ENCODE measurements at places on chromosomes 13 and 19.

GRCh38 chr19:30330266-30330665 is 41.9 kb upstream of the ZNF536 start:
- DNase-seq = no peak

DNA sequence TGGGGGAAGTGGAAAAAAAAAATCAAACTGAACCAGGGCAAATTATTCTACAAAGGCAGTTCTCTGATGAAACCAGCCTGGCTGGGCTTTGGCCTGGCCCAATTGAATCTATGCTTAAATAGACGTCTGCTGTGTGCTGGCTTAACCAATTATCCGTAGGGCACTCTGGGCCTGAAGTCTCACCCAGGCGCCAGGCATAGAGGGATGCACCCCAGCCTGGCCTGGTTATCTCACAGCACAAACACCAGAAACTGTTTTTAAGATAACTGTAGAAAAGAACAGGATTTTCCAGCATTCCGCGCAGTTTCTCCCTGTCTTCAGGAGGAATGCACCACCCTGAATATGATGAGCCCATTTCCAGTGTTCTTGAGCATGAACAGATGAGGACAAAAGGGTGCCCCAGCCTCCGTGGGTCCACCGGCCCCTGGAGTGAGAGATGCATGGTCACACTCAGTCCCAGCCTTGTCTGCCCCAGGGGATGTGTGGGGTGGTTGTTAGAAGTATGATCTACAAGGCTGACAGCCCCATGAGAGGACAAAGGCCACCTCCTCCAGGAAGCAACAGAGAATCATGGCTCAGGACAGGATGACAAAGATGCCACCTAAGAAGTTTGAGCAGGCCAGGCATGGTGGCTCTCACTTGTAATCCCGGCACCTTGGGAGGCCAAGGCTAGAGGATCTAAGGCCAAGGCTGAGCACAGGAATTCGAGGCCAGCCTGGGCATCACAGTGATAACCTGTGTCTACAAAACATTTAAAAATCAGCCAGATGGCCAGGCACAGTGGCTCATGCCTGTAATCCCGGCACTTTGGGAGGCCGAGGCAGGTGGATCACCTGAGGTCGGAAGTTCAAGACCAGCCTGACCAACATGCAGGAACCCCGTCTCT is 50.2 kb downstream of the PEPD start:
- DNase-seq = no peak

GRCh38 chr13:46721054-46721453 is 75.9 kb downstream of the ESD start:
- DNase-seq = peak; percentile 37

- DNase-seq = peak; percentile 71
These were observed 2743.3 kb upstream of the PCDH20 start for GRCh38 chr13:64158908-64159307.

DNA sequence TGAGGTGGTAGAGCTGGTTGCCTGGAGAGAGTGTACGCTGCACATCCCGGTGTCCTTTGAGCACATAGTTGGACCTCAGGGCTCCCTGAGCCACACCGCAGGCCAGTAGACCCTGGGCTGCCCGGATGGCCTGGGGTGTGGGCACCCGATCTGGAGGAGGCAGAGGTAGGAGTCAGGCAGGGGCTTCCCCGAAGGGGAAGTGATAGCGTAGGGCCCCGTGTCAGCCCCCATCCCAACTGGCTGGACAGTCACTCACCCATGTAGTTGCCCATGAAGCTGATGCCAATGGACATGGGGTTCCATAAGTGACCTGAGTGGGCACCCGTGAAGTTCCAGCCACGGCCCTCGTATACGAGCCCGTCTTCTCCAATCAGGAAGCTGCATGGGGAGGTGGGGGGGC is 3.6 kb downstream of the PGLYRP1 start:
- DNase-seq = no peak

GRCh38 chr19:35306473-35307246 is 14.7 kb downstream of the MAG start:
- DNase-seq = no peak

DNA sequence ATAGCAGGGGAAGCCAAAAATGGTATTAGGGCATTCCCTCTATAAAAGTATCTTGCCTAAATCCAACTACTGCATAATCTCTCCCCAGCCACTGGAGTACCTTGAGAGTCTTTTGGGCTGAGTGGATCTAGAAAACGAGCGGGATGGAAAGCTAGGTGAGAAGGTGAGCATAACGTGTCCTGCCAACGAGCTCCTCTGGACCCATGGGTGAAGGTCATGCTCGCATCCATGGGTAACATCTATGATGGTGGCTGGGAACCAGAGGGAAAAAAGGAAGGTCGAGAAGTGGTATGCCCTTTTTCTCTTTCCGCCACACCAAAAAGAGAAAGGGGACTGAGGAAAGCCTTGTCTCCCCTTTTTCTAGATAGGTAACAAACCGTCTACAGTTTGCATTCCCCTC is 63.0 kb downstream of the ZNF208 start:
- DNase-seq = peak; percentile 0

- DNase-seq = no peak
These were observed 262.1 kb downstream of the DCT start for GRCh38 chr13:94217370-94217769.

DNA sequence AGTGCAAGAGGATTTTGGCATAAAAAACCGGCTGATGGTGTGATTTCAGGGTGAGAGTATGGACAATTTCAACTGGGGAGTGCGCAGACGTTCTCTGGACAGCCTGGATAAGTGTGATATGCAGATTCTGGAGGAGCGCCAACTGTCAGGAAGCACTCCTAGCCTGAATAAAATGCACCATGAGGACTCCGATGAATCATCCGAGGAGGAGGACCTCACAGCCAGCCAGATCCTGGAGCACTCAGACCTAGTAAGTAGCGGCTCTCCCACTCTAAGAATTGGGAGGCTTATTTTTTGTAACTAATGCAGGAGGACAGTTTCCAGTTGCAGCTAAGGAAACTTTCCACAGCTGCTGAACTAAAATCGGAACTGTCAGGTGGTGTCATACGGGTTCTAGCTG is 53.6 kb downstream of the ZAR1L start:
- peak; percentile 86 for DNase-seq

DNA sequence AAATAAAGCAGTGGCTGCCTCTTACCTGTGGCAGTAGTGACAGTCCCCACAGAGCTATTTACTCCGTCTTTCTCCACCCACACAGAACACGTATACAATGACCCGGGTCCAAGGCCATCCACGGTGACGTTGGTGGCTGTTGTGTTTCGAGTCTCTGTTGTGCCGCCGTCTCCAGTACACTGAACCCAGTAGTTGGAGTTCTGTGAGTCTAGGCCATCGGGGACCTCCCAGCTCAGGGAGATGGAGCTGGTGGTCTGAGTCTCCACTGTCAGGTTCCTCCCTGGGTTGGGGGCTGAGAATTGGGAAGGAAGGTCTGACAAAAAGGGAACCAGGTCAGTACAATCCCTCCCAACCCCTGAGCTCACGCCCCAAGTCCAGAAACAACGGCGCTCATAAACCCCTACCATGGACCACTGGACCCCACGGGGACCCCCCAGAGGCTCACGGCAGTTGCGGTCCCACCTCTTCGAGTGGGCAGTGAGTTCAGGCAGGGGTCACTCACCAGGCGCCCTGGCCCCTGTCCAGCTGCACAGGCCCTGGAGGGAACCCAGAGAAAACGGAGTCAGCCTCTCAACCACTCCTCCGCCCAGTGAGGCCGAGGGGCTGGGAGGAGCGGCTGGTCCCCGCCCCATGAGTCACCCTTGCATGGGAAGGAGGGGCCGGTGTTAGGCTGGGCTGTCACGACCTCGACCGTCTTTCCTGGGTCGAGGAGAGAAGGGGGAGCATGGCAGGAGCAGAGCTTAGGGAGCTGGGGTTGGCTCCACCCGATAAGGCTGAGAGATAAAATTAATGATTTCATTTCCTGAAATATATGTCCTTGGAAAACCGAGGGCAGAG is 2.4 kb downstream of the PTPRH start:
- peak; percentile 81 for DNase-seq

DNA sequence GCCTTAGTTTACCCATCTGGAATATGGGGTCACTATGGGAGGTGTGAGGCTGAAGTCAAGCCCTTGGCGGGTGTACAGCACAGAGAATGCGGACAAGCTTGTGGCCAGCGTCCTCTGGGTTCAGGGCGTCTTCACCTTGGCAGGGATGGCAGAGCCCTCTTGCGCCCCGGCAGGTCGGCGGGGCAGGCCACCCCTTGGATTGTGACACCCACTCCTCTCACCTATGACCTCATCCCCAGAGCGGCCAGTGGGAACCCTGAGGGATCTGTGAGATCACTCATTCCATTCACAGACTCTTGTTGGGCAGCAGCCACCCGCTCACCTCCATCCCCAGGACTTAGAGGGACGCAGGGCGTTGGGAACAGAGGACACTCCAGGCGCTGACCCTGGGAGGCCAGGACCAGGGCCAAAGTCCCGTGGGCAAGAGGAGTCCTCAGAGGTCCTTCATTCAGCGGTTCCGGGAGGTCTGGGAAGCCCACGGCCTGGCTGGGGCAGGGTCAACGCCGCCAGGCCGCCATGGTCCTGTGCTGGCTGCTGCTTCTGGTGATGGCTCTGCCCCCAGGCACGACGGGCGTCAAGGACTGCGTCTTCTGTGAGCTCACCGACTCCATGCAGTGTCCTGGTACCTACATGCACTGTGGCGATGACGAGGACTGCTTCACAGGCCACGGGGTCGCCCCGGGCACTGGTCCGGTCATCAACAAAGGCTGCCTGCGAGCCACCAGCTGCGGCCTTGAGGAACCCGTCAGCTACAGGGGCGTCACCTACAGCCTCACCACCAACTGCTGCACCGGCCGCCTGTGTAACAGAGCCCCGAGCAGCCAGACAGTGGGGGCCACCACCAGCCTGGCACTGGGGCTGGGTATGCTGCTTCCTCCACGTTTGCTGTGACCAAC is at the start of gene SPACA4:
Gene SPACA4 (plus strand): TSS at position 280 of the 896 bp plus-strand sequence. CDS start 237 bp downstream, at position 517.
- DNase-seq = no peak

- no peak for DNase-seq
These were observed 28.4 kb downstream of the SOX1 start for GRCh38 chr13:112095354-112095753.

DNA sequence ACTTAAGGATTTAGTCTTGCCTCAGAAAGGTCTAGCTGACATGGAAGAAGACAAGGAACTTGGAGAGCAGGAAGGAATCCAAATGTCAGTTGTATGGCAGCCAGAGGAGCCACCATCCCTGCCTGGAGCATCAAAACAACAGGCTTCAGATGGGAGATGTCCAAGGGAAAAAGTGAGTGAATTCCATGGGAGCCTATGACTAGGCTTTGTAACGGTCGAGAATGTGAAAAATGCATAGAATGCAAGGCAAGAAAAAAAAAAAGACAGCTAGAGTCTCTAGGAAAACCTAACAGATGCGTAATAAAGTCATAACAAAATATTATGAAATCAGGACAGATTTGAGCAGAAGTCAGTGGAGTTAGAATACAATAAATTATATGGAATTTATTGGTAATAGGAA is 183.7 kb upstream of the LSM14A start:
- no peak for DNase-seq

- DNase-seq = peak; percentile 42
These were observed 1.2 kb downstream of the MEDAG start for GRCh38 chr13:30907121-30907861.

DNA sequence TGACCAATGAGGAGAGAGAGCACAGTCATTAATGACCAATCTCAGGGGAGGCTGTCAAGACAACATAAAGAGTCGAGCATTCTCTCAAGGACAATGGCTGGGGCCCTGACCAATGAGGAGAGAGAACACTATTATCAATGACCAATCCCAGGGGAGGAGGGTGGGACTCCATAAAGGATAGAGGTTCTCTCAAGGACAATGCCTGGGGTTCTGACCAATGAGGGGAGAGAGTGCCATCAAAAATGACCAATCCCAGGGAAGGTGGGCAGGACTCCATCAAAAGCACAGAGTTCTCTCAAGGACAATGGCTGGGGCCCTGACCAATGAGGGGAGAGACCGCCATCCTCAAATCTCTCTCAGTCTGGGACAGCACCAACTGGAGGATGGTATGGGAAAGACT is 3.3 kb upstream of the KLK11 start:
- DNase-seq = no peak

DNA sequence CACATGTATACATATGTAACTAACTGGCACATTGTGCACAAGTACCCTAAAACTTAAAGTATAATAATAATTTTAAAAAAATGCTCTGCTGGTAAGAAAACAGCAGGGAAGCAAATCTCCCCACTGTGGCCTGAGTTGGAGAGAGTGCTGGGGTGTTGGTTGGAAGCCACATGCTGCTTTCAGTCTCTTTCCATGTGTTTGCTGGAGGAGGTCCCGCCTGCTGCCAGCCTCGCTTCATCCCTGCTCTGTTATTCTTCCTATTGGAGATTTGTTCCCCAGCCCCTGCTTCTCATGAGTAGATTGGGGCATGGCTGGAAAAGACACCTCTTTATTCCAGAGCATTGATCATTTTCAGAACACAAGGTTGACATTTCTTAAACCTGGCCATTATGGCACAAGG is 230.5 kb downstream of the FGF9 start:
- DNase-seq = no peak

DNA sequence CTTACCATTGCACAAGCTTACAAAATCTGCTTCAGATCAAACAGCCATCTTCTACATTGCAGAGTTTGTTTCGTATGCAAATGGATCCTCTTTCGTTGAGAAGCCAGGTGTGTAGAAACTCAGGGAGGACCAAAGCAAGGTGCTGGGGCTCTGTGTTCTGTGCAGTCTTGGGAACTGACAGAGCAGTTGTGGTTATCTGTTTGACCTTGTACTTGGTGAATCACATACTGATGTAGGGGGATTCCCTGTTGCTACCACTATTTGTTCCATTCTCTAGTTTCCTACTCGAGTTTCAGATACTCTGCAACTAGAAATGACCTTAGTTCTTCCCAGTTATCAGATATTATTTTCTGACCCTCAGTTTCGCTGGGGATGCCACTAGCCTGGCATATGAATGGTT is 95.2 kb upstream of the CLDN10 start:
- no peak for DNase-seq

DNA sequence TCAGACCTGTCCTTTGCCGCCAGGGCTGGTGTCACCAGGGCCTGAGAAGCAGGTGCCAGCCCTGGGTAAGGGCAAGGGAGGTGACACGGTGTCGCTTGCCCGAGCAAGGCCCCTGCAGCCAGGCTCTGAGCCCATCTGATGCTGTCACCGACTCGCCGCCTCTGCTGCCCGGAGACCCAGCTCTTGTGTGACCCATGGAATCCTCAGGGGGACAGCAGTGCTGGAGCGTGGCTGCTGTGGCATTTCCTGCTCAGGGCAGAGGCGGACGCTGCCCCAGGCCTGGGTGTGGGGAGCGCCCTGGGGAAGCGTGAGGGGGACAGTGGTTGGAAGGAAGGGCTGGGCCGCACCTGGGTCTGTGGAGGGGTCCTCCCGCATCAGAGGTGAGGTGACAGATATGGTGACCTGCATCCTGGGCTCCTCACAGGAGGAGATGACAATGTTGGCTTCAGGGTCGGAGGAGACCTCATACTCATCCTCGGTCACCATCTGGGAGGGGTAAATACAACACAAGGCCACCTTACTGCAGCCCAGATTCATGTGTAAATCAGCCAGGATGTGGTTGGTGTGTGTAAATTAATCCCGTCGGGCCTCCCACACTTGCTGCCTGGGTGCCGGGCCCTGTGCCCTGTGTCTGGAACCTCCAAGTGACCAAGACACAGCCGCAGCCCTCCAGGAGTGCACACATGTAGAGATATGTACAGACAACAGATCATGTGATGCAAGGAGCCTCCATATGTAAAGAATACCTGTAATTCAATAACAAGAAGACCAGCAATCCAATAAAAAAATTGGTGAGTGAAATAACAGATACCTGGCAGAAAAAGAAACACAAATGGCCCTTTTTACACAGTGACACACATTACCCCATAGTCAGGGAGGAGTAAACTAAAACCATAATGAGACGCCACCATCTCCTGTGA is 27.6 kb upstream of the MATK start:
- DNase-seq = no peak

- DNase-seq = peak; percentile 84
These were observed 99.4 kb upstream of the SERP2 start for GRCh38 chr13:44273991-44274770.

Data from LHCN-M2 (cell line).